ENCODE measurements at places on chromosomes 12 and 14.

DNA sequence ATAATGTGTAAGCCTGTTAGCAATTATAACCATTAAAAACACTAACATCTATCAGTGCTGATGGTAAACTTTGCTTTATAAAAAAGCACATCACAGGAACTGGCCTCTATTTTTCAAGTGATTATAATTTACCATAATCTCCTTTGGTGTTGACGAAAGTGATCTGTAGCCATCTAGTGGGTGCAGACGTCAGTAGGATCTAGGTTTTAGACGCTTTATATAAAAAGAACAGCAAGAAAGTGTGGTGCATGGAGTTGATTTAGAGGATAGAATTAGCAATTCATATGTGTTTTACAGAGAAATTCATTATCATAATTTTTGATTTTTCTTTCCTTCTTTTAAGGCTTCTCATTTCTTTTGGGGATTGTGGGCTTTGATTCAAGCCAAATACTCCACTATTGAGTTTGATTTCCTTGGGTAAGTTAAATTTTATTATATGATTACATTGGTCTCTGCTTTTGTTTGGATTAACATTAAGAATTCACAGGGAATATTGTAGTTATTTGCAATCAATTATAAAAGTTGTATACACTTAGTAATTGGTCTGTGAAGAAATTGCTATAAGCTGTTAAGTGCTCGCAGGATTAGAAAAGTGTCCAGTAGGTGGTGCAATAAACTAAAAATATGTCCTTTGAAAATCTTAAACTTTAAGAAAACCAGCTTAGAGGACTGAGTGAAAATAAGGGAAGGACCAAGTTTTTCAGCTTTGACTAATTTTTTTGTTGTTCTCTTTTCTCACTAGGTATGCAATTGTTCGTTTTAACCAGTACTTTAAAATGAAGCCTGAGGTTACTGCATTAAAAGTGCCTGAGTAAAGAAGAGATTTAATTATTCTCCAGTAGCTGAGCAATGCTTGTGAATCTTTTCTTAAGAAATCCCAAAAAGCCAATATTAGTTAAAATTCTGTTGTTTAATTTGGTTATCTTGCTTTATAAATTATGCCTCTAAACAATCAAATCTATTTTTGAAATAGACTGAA is 59.5 kb downstream of the ETNK1 start:
- DNase-seq, result peak; percentile 78

DNA sequence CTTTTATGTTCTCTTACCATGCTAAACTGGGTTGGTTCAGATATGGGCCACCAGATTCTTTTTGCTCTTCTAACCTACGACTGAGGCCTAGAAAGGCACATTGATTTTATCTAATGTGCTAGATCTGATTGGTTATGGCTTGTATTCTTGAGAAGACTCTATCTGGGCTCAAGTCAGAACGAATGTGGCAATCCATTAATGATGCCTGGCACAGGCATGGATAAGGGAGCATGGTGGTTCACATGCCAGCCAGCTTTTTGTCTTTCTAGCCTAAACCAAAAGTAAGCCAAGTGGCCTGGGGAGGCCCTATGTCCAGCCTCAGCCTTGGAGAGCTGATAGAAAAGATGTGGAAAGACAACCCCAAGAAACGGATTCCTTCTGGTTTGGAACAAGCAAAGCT is 82.7 kb downstream of the KNTC1 start:
- DNase-seq, result no peak

DNA sequence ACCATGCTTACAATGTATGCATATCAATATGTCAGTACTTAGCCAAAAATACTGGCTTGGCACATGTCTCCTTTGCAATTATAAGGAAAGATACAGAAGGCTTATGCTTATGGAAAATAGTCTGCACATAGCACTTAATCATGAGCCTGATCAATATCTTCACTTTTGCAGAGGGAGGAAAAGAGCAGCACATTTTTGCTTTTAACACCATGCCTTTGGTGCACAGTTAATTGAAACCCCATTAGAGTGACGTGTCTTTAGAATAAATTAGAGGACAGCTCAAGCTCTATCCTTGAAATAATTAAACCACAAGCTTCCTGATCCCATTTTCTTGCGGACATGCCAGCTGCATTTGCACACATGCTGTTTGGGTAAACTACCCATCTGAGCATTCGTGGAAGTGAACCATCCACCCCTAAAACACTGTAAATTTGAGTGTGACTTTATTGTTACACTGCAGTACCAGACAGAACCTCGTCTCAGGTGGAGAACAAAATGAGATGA is 839.9 kb upstream of the MGAT4C start:
- no peak for DNase-seq

DNA sequence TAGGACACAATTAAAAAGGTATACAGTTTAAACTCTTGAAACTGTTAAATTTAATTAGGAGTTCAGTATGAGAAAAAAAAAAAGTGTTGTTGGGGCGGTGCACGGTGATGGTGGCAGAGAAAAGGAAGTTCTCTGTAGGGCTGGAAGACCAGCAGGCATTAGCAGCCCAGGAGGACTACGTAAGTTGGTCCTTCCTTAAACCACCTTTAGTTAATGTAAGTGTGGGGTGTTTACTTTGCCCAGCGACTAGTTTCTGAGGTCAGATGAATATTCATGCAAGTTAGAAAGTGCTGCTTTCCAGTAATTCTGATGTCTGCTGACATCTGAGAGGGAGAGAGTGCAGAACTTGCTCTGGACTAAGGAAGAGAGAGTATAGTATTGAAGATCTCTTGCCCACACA is 54.9 kb downstream of the NKX2-1 start:
- DNase-seq, result no peak

- peak; percentile 80 for DNase-seq
Measured at GRCh38 chr12:88153959-88154358, 11.9 kb downstream of the TMTC3 start.

DNA sequence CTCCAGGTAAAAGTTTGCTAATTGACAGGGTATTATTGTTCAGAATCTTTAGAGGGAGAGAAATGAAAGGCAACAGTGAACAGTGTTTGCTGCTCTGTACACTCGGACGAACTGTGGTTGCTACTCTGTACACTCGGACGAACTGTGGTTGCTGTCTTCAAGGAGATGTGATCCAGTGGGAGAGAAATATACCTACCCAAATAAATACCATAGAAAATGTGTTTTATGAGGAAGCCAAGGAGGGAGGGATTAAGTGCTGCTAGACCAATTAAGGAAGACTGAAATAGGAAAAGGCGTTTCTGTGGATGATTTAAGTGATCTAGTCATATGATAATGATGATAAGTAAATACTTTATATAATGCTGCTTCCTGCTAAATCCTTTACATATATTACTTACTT is 2.7 kb downstream of the STK38L start:
- DNase-seq, result no peak
